Naive thymus-derived CD4-positive, alpha-beta T cell (primary cell): ENCODE measurements at places on chromosomes 5 and 9. TPM values are rescaled to one million over a fixed set of nuclear protein-coding genes. Genes with fewer than 3 reads are reported as not detected.

Gene FRMD3
- total RNA-seq: 0.84 and 0.92 TPM in 2 replicates

- no peaks in the 10 kb centered on the region for H3K36me3 ChIP-seq
- no peaks in the 10 kb centered on the region for H3K4me1 ChIP-seq
- no peak for DNase-seq
- no peak overlapping the region for H3K4me3 ChIP-seq
Measured at GRCh38 chr9:75878488-75878860, 12.0 kb upstream of the PCSK5 start.

DNA sequence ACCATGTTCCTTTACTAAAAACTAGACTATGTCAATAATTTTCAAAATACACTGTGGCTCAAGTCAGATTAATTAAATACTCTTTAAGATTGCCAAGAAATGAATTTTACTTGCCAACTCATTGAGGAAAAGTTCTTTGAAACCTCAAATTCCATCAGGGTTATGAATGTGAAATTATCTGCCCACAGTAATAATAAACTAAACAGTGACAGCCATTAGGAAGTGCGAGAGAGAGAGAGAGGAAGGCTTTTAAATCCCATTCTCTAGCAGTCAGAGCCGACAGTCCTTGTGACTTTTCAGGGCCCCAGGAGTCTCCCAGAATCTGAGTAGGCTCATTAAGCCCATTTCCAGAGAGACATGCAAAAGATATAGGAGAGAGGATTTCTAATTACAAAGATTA, 236.1 kb downstream of the MARCHF11 start:
- no peaks in the 10 kb centered on the region for H3K4me1 ChIP-seq
- no peak overlapping the region for H3K27ac ChIP-seq
- no peaks in the 10 kb centered on the region for H3K27me3 ChIP-seq
- DNase-seq: no peak
- no peaks in the 10 kb centered on the region for H3K36me3 ChIP-seq
- H3K4me3 ChIP-seq: no peak overlapping the region

Gene DEPDC1B
- 23.9 and 24.0 TPM in 2 replicates for total RNA-seq

DNA sequence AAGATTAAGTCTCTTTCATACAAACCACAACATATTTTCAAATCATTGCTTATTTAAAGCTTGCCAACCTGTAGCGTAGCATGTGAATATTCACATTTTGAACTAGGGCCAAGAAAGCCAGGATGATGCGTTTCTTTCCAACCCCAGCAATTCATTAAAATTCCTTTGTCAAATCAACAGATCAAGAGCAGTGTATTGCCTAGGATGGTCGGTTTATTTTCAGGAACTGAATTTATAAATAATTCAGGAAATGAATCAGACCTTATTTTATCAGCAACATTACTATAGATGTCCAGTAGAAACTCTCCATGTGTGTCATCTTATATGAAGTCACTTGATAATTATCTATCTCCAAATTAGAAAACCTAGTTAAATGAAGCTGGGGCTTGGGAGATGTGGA, 13.2 kb upstream of the AUH start:
- H3K27me3 ChIP-seq: no peaks in the 10 kb centered on the region
- no peak overlapping the region for H3K4me3 ChIP-seq
- no peaks in the 10 kb centered on the region for H3K36me3 ChIP-seq
- no peak overlapping the region for H3K27ac ChIP-seq
- no peaks in the 10 kb centered on the region for H3K4me1 ChIP-seq
- DNase-seq: no peak

- H3K27ac ChIP-seq: no peak overlapping the region
- no peaks in the 10 kb centered on the region for H3K36me3 ChIP-seq
- H3K4me1 ChIP-seq: no peaks in the 10 kb centered on the region
- no peaks in the 10 kb centered on the region for H3K27me3 ChIP-seq
Measured at GRCh38 chr9:113985968-113986585, 92.0 kb downstream of the AMBP start.

Gene KIAA0825
- total RNA-seq: 1.2 TPM

DNA sequence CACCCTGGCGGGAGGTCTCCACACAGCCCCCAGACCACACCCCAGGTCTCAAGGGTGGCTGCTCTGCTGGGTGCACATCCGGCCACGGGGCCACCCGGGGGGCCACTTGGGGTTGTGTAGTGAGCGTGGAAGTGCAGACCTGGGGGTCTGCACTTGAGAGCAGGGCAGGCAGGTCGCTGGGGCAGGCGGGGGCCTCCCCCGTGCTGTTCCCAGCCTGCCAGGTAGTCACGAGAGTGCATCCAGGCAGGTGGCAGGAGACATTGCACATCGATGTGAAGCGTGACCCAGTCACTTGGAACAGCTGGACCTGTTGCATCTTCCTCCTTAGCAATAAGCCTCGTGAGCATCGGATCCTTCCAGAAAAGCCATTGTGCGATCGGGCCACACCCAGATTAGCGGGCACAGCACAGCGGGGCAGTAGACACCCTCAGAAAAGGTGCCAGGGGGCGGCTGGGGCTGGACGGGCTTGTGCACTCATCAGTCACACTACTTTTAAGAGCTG, 4.8 kb upstream of the ENTPD8 start:
- no peak overlapping the region for H3K4me3 ChIP-seq
- no peak for DNase-seq
- no peak overlapping the region for H3K27ac ChIP-seq
- peaks cover 10% of the 10 kb centered on the region for H3K4me1 ChIP-seq
- H3K27me3 ChIP-seq: no peaks in the 10 kb centered on the region

DNA sequence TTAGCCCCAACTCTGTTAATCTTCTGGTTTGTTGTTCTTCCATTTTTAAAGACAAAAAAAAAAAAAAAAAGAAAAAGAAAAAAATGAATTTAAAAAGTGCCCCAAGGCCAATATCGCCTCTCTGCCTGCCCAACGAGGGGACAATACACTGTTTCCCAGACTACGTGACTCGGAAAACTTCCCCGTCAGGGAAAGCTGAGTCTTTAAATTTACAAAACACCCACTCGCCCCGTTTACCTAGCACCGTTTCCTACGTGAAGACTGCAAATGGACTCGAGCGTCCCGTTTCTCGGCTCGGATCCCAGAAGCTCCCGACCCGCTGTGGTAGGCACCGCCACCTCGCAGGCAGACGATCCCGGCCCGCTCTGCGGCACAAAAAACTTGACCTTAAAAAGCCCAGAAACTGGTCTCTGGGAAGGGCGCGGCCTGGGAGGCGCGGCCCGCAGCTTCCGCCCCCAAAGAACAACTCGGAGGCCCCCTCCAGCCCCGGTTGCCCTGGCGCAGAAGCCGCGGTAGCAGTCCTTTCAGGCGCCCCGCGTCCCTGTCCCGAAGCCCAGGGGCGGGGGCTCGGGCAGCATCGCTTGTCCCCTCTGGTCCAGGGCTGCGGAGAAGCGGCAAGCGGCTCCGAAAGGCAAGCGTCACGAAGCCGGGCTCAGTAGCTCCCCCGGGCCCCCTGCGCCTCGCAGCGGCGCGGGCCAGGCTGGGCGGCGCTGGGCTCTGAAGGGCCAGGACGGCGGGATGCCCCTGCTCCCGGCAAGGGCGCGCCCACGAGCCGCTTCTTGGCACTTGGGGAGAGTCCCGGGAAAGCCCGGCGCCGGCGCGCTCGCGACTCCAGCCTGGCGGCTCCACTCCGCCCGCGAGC, at the start of gene GCNT4:
Gene GCNT4, minus strand, starts transcription at position 367 of the 862 bp plus-strand sequence. CDS start 22,521 bp downstream, outside the sequence.
- no peaks in the 10 kb centered on the region for H3K36me3 ChIP-seq
- H3K27ac ChIP-seq: peak within 1 kb of the TSS; percentile 87
- DNase-seq: peak; percentile 60
- H3K4me1 ChIP-seq: peaks cover 73% of the 10 kb centered on the region

GRCh38 chr5:3357291-3357690, 238.3 kb upstream of the IRX1 start:
- no peak for DNase-seq
- no peaks in the 10 kb centered on the region for H3K27me3 ChIP-seq
- H3K27ac ChIP-seq: no peak overlapping the region
- no peak overlapping the region for H3K4me3 ChIP-seq
- no peaks in the 10 kb centered on the region for H3K4me1 ChIP-seq

DNA sequence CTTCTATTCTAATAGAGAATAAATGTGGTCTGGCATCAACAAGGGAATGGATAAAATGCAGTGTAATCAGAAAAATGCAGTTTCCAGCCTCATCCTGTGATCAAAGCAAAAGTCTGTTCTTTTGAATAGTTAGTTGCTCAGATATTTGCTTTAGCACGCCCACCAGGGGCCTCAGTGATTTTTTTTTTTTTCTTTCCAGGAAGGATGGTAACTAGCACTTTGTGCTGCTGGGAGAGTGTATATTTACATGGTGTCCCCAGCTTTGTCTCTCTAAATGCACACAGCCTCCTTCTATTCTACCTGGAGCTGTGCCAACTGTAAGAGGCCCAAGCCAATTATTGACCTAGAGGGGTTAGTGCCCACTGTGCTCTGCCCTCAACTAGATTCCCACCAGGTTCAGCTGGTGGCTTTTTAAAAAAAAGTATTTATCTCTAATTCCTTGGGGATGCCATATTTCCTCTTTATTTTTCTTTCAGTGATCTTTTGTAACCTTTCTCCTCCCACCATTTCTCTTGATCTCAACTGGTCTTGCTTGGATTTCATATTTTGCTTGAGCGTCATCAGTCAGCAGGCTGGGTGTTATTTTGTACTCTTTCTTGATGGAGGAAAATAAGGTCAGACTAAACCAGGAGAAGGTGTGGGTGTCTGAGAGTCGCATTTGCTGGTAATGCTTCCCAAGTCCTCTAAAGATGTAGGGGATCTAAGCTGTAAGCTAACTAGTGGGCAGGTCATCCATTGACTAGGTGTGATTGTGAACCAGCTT, 193.0 kb upstream of the C9orf72 start:
- H3K27me3 ChIP-seq: no peaks in the 10 kb centered on the region
- no peak for DNase-seq
- no peak overlapping the region for H3K4me3 ChIP-seq
- no peaks in the 10 kb centered on the region for H3K36me3 ChIP-seq
- no peaks in the 10 kb centered on the region for H3K4me1 ChIP-seq

Gene MLANA
- total RNA-seq: not detected

GRCh38 chr5:82721087-82721410, 356.1 kb downstream of the TMEM167A start:
- no peaks in the 10 kb centered on the region for H3K36me3 ChIP-seq
- no peaks in the 10 kb centered on the region for H3K4me1 ChIP-seq
- no peak overlapping the region for H3K4me3 ChIP-seq
- H3K27ac ChIP-seq: no peak overlapping the region
- DNase-seq: no peak

Gene FCN1
- 8.5 TPM for total RNA-seq

Gene STPG3
- not detected in 2 replicates for total RNA-seq

GRCh38 chr5:62168506-62169281, 137.3 kb upstream of the KIF2A start:
- no peaks in the 10 kb centered on the region for H3K4me1 ChIP-seq
- H3K4me3 ChIP-seq: no peak overlapping the region
- no peaks in the 10 kb centered on the region for H3K36me3 ChIP-seq

- H3K36me3 ChIP-seq: no peaks in the 10 kb centered on the region
- DNase-seq: no peak
- H3K27me3 ChIP-seq: no peaks in the 10 kb centered on the region
- H3K4me1 ChIP-seq: no peaks in the 10 kb centered on the region
- no peak overlapping the region for H3K4me3 ChIP-seq
Measured at GRCh38 chr5:160310140-160310539, 2.2 kb downstream of the CCNJL start.

GRCh38 chr5:15463231-15463980, 36.6 kb upstream of the FBXL7 start:
- no peak for DNase-seq
- H3K4me3 ChIP-seq: no peak overlapping the region
- H3K4me1 ChIP-seq: no peaks in the 10 kb centered on the region
- no peak overlapping the region for H3K27ac ChIP-seq

GRCh38 chr5:157450024-157450423, 10.0 kb upstream of the NIPAL4 start:
- no peak overlapping the region for H3K27ac ChIP-seq
- H3K4me3 ChIP-seq: no peak overlapping the region
- DNase-seq: no peak

Gene GFI1B
- total RNA-seq: not detected in 2 replicates

DNA sequence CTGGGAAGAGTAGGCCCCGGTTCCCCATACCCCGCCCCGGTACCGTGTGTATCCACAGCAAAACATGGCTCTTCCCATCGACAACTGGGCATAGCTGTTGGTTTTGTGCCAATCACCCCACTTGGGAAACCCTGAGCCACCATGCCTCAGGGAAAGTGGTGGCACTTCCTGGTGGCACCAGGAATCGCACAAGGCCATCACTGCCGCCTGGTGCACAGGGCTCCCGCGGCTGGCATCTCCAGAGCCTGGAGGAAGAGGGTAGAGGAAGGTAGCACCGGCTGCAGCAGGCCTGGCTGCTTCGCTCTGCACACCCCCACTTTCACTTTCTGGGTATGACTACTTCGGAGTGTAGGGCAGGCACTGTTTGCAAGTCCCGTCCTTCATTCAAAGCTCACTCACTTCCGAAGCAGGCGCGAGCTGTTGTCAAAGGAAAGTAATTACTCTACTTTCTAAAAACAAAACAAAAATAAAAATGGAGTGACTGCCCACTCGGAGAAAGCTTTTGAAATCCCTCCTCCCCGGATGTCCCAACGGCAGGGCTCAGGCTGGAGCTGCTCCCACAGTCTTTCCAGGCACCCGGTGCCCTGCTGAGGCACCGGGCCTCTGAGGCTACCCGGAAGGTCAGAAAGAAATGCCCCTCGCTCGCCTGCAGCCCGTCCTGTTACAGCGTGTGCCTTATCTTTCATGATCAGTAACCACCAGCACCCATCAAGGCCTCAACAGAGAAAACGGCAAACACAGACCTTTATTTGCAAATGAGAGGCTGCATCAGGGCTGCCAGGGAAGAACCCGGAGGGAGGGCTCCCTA, 2.0 kb downstream of the BRD3 start:
- peaks cover 21% of the 10 kb centered on the region for H3K4me1 ChIP-seq
- peak overlapping the region; percentile 77 for H3K27ac ChIP-seq
- peak; percentile 48 for DNase-seq
- no peaks in the 10 kb centered on the region for H3K36me3 ChIP-seq
- H3K27me3 ChIP-seq: peaks cover 4% of the 10 kb centered on the region

DNA sequence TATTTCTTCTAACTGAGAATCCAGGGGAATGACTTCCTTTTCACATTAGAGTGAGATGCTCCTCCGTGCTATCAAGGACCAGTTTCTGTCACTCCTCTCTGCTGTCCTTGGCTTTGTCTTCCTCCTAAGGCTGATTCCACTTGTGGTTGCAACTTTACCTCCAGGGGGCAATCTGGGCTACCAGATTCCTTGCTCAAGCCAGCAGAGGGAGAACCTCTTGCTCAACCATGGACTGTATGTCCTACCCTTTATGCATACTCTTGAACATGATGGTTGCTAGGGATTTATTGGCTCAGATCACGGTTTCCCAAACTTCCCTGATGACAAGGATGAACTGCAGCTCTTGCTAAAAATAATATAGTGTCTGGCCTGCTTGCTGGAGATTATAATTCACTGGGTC, 24.0 kb downstream of the NNT start:
- no peak overlapping the region for H3K4me3 ChIP-seq
- peak; percentile 27 for DNase-seq
- H3K4me1 ChIP-seq: no peaks in the 10 kb centered on the region
- H3K27me3 ChIP-seq: no peaks in the 10 kb centered on the region
- peaks cover under 1% of the 10 kb centered on the region for H3K36me3 ChIP-seq

GRCh38 chr9:136848393-136849037, 694 bp upstream of the PHPT1 start:
- H3K4me3 ChIP-seq: peak overlapping the region; percentile 99
- DNase-seq: no peak
- H3K36me3 ChIP-seq: no peaks in the 10 kb centered on the region
- H3K27me3 ChIP-seq: no peaks in the 10 kb centered on the region
- H3K27ac ChIP-seq: peak overlapping the region; percentile 71

Gene APBA1
- total RNA-seq: 1.9 TPM

- H3K27me3 ChIP-seq: no peaks in the 10 kb centered on the region
- no peak overlapping the region for H3K4me3 ChIP-seq
- H3K36me3 ChIP-seq: no peaks in the 10 kb centered on the region
- DNase-seq: no peak
- no peaks in the 10 kb centered on the region for H3K4me1 ChIP-seq
- H3K27ac ChIP-seq: no peak overlapping the region
Measured at GRCh38 chr9:14866200-14866749, 44.0 kb downstream of the FREM1 start.

Gene CNTLN
- not detected for total RNA-seq

Gene NR6A1
- not detected for total RNA-seq
